Activated naive CD4-positive, alpha-beta T cell treated with anti-CD3 and anti-CD28 coated beads for 36 hours (primary cell): ENCODE measurements at places on chromosomes 1 and 21. TPM values are rescaled to one million over a fixed set of nuclear protein-coding genes. Genes with fewer than 3 reads are reported as not detected.
A peak's percentile ranks its signal among the peaks of the same experiment; 100 is the strongest.

MYOG gene
- total RNA-seq = not detected

GRCh38 chr1:11639372-11639771 lies 14.9 kb downstream of the FBXO2 start:
- DNase-seq = no peak

LMNA gene
- total RNA-seq = 62.1 TPM

- peak; percentile 66 for DNase-seq
Measured at GRCh38 chr1:156511644-156512043, 11.1 kb upstream of the MEF2D start.

DNA sequence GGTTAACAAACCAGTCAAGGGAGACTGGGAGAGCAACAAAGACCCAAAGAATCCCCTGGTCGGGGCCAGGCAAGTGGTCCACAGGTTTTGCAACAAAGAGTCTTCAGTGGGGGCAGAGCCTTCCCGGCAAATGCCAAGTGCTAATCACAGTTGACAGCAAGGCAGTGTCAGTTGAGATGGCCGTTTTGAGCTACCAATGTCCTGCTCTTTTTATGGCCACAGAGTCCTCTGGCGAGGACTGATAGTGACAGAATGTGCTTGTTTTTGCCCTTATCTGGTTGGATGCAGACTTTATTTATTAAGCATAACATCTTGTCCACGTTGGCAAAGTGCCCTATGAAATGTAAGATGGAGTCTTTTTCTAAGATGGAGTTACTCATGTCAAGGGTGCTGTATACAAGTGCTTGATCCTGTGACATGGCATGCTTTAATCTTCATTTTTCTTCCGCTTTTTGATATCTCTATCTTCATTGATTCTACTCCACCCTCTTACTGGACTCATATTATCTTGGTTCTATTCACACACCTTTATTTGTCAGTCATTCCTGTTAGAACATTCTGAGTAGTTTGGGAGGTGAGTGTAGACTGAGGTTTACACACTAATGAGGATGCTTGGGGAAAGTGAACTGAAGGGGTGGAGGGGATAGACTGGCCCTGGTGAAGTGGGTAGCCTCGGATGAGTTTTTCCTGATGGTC lies 51.8 kb downstream of the KCNK1 start:
- DNase-seq = no peak

FMO1 gene
- not detected for total RNA-seq

GRCh38 chr1:109198043-109198695 lies 15.5 kb upstream of the SARS1 start:
- DNase-seq = no peak

- DNase-seq = no peak
Measured at GRCh38 chr1:81563632-81564031, 237.1 kb upstream of the ADGRL2 start.

DNA sequence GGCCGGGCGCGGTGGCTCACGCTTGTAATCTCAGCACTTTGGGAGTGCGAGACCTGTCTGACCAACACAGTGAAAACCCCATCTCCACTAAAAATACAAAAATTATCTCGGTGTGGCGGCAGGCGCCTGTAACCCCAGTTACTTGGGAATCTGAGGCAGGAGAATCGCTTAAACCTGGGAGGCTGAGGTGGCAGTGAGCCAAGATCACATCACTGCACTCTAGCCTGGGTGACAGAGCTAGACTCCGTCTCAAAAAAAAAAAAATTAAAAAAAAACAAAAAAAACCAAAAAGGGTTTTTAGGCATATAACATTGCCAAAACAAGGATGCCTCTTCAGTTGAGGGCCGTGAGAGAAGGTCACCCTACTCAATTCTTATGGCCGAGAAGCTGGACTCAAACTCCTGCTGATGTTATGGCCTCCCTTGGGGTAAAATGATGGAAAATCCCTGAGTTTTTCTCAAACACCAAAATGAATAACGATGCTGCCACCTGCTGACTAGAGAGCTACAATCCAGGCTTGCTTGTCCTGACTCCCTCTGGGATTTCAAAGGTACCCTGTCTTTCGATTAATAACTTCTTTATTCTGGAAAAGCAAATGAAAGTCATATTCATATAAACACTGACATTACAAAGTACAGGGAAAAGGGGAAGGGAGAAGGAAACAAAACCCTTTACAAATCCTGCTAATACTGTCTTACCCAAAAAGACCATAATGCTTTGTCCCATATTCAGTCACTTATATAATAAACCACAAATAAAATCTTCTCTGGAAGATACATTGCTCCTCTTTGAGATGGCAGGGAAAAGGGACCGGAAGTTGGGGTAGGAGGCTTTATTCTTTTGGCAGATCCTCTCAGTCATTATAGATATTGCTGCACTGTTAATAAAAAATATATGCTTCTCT lies 10.7 kb downstream of the RAB42 start:
- DNase-seq = peak; percentile 69

GRCh38 chr1:36174713-36175112 lies 18.8 kb downstream of the MAP7D1 start:
- DNase-seq = no peak

KRTAP20-2 gene
- total RNA-seq = not detected

SPATA17 gene
- total RNA-seq = not detected

UTS2 gene
- not detected for total RNA-seq

- DNase-seq = peak; percentile 39
Measured at GRCh38 chr1:184792450-184792969, 37.9 kb upstream of the EDEM3 start.

- DNase-seq = no peak
Measured at GRCh38 chr1:182768963-182769362, 20.6 kb upstream of the NPL start.

DNA sequence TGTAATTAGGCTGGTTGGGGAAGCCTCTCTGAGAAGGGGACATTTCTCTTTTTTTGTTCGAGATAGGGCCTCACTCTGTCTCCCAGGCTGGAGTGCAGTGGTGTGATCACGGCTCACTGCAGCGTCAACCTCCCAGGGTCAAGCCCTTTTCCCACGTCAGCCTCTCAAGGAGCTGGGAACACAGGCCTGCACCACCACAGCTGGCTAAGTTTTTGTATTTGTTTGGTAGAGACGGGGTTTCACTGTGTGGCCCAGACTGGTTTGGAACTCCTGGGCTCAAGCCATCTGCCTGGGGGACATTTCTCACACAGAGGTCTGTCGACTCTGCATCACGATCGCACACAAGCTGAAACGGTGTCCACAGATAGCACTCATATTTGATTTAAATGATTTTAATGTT lies 39.7 kb downstream of the HUNK start:
- DNase-seq = no peak

DNA sequence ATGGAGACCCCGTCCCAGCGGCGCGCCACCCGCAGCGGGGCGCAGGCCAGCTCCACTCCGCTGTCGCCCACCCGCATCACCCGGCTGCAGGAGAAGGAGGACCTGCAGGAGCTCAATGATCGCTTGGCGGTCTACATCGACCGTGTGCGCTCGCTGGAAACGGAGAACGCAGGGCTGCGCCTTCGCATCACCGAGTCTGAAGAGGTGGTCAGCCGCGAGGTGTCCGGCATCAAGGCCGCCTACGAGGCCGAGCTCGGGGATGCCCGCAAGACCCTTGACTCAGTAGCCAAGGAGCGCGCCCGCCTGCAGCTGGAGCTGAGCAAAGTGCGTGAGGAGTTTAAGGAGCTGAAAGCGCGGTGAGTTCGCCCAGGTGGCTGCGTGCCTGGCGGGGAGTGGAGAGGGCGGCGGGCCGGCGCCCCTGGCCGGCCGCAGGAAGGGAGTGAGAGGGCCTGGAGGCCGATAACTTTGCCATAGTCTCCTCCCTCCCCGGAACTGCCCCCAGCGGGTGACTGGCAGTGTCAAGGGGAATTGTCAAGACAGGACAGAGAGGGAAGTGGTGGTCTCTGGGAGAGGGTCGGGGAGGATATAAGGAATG lies 505 bp downstream of the LMNA start:
- DNase-seq = peak; percentile 42

DNA sequence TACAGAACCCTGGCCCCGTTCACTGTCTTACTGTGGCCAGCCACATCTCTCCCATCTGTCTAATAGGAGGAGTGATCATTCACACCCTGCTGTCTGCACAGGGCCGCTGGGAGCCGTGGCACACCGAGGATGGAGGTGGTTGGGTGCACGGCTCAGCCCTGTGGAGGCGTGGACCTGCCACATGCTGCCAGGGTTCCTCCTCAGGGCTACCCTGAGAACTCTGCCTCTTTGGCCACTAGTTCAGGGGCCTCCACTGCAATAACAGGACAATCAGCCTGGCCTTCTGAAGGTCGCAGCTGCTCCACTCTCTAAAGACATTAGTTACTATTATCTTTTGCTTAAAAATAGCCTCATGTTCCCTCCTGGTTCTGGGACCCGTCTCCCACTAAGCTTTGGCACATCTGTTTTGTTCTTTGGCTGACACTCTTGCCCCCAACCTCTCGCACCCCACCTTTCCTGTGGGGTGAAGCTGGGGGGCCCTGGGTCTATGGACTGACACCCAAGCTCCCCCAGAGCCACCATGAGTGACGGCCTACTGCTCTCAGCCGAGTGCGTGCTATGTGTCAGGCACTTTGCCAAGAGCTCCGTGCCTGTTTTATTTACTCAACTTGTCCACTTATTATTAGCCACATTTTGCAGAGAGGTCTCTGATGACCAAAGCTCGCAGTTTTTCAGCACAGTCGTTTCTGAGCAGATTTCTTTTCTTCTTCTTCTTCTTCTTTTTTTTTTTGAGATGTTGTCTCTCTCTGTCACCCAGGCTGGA lies 66.3 kb downstream of the ARHGEF10L start:
- no peak for DNase-seq

DNA sequence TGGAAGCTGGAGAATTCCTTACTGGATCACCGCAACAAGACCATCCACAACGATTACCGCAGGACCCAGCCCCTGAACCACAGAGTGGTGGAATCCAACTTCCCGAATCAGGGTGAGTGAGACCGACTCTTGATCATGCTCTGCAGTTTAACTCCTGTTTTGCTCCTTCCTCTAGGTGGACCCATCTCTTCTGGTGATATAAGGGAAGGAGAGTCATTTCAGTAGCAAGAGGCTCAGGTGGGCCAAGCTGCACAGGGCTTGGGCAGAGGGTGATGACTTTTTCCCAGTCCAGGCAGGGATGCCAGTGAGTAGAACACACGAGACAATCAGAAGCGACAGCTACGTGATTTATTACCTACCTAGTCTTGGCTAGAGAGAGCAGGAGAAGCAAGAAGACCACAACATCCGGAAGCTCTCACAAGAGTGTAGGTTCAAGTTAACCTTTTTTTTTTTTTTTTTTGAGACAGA lies 25.2 kb downstream of the CA6 start:
- DNase-seq = peak; percentile 81
